Renal cortical epithelial cell (primary cell): ENCODE measurements at places on chromosomes 7 and 10. TPM values are rescaled to one million over a fixed set of nuclear protein-coding genes. Genes with fewer than 3 reads are reported as not detected.

GRCh38 chr10:33333260-33334101, 986 bp downstream of the NRP1 start:
- no peak for DNase-seq

GRCh38 chr7:35593899-35594298, 101.0 kb downstream of the HERPUD2 start:
- DNase-seq, result no peak

GRCh38 chr10:74824900-74825370, 1.5 kb upstream of the KAT6B start:
- DNase-seq, result no peak

- DNase-seq, result no peak
Measured at GRCh38 chr7:155836216-155837125, 24.2 kb upstream of the SHH start.

DNA sequence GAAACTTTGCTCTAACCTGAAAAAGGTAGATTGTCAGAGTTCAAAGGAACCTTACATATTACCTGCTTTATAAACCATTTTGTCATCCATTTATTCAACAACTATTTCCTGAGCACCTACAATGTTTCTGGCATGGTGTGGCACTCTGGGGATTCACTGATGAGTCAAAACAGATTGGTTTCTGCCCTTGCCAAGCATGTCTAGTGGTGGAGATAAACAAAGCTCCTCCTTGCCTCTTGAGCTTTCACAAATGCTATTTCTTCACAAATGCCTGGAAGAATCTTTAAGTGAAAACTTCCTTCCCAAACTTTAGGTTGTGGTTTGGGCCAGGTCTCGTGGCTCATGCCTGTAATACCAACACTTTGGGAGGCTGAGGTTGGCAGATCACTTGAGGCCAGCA, 85.1 kb upstream of the RELN start:
- no peak for DNase-seq

DNA sequence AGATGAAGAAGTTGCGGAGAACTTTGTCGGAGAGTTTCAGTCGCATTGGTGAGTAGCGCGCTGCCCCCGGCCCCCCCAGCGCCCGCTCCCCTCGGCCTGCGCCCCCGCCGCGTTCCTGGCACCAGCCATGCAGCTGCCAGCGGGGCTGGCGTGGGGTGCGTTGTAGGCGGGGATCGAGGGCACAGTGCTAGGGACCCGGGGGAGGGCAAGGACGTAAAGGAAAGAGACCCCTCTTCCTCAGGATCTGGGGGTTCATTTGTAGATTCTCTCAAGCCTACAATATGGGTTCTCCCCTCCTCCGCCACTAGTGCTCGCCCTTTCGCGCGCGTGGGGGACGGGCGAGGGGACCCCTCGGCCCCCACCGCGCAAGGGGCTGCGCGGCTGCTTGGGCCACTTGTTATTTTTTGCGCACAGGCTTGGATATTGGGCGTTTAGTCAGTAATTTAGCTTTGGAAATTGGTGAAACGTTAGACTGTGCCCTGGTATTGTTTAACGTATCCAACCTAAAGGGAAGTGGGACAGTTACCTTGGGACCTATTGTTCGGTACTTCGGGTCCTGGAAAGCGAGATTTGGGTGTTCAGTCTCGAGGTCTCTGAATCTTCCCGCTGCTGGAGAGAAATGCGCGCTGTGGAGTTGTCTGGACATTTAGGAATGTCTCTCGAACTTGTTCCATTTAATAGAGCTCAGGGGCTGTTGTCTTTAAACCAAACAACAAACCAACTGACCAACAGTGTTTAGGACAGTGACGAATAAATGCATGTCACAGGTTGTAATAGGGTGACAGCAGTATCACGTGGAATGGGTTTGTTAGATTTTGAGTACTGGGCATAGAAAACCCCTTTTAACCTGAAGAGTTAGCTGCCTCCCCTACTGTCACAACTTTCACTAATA, 796 bp downstream of the CDK14 start:
- no peak for DNase-seq

Gene DNMBP
- total RNA-seq, result 13.4 and 21.2 TPM in 2 replicates

DNA sequence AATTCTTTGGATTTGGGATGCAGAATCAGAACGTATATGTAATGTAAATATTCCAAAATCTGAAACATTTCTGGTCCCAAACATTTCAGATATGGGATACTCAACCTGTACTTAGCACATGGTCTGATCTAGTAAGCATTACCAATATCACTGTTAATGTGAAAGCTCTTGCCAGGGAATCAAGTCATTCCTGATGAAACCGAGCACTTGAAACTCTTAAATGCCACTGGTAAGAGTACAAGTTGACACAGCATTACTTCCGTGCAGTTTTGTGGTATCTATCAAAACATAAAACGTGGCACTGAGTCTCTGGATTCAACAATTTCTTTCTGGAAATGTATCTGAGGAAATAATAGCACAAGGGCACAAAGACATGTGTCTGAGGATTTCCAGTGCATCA, 155.7 kb downstream of the RTKN2 start:
- no peak for DNase-seq

DNA sequence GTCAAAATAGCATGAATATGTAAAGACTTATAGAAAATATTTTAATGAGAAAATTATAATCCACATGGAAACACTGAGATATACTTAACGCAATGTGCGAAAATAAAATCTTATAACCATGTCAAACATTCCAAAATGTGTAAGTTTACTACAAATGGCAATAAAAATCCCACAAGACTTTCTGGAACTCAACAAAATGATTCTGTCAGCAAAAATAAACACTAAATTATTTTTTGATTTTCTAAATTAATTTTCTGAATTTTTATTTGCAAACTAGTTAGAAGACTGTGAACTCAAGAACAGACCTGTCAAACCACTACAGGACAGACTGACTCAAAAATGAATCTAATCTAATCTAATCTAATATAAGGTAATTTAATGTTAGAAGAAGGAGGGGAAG, 160.8 kb upstream of the KCTD7 start:
- no peak for DNase-seq

DNA sequence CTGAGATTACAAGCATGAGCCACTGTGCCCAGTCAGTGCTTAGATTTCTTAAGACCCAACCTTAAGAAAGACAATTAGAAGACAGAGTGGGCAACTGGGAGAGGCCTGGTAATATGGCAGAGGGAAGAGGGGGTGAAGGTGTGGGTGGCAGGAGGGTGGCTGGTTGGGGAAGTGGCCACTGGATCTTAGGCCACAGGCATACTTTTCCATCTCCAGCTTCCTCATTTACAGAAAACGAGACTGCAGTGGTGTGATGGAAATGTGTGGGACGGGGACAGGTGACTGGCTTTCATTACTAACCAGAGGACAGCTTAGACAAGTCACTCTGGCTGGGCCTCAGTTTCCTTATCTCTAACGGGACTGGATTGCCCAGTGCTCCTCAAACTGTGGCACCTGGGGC, 1.0 kb upstream of the FFAR4 start:
- DNase-seq, result no peak

Gene GIMAP8
- 0.15 and 0.17 TPM in 2 replicates for total RNA-seq

DNA sequence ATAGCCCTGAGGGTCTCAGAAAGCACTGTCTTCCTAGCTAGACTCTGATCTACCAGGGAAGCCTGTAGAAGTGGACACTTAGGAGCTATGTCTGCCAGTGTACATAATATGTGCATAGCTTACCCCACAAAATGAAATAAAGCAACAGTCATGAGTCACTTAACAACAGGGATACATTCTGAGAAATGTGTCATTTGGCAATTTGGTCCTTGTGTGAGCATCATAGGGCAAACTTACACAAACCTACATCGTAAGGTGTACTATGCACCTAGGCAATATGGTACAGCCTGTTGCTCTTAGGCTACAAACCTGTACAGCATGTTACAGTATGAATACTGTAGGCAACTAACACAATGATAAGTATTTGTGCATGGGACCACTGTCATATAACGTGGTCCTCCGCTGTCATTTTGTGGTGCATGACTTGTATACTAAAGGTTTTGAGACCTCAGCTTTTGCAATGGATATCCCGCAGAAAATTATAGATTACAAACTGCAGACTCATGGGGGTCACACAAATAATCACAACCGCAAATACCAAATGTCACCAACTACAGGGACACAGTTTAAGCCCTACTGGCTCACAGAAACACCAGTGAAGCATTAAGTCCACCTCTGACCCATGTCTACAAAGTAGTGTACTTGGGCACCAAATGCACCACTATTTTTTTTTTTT, 1.7 kb downstream of the URGCP start:
- peak; percentile 49 for DNase-seq

Gene FOXI2
- total RNA-seq, result not detected in 2 replicates

Gene NRAP
- under 0.01 TPM in 1 of 2 replicates, not detected in the other for total RNA-seq

DNA sequence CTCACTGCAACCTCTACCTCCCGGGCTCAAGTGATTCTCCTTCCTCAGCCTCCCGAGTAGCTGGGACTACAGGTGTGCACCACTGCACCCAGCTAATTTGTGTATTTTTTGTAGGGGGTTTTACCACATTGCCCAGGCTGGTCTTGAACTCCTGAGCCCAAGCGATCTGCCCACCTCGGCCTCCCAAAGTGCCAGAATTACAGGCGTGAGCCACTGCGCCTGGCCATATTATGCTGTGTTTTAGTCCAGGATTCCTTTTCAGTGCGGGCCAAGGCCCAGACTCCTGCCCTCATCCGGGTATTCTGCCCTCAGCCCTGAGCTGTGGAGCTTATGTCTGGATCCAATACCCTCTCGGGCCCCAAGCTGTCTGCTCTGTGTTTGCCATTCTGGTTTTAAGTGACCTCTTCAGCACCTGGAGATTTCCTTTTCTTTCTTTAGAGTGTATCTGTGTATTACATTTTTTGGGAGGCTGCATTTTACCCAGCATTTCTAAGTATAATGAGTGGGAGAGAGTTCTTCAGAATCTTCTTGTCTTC, 114.9 kb downstream of the BUB3 start:
- no peak for DNase-seq

GRCh38 chr7:80105701-80106408, 28.8 kb upstream of the GNAI1 start:
- peak; percentile 36 for DNase-seq

Gene CALML3
- total RNA-seq, result not detected in 2 replicates

- DNase-seq, result no peak
Measured at GRCh38 chr10:131975003-131975402, 6.7 kb downstream of the BNIP3 start.

GRCh38 chr10:19713800-19714525, 102.3 kb upstream of the PLXDC2 start:
- no peak for DNase-seq

Gene MMS19
- 67.9 and 95.0 TPM in 2 replicates for total RNA-seq

GRCh38 chr10:128339753-128340152, 213.5 kb upstream of the MKI67 start:
- no peak for DNase-seq

Gene CFAP69
- 0.87 and 10.3 TPM in 2 replicates for total RNA-seq

Gene CTAGE4
- total RNA-seq, result 7.3 and 17.4 TPM in 2 replicates

GRCh38 chr7:19397911-19398310, 252.7 kb upstream of the FERD3L start:
- no peak for DNase-seq

GRCh38 chr7:137904833-137905232, 58.1 kb upstream of the DGKI start:
- DNase-seq, result no peak

Gene NEUROD6
- not detected in 2 replicates for total RNA-seq

DNA sequence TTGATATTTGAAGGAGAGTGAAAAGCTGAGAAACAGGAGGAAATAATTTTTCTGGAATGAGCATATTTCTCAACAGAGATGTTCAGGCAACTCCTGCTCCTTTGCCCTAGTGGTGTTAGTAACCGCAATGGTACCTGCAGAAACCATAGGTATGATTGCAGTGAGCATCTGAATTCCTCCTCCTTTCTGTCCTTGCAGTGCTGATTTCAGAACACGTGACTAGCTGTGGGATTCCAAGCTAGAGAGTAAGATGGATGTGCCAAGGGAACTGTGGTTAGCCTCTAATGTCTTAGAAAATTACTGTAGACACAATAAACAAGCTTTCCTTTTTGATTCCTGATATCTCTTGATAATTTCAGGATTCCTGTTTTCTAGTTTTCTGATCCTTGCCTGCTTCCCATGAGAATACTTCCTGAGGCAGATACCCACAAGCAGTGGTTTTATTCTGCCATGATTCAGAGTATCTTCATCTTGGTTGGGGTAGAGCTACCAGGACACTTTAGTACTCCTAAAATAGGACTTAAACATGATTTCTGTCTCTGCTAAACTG, 27.5 kb downstream of the LRGUK start:
- DNase-seq, result peak; percentile 73

- DNase-seq, result no peak
Measured at GRCh38 chr7:7214398-7215347, 32.3 kb downstream of the C1GALT1 start.

DNA sequence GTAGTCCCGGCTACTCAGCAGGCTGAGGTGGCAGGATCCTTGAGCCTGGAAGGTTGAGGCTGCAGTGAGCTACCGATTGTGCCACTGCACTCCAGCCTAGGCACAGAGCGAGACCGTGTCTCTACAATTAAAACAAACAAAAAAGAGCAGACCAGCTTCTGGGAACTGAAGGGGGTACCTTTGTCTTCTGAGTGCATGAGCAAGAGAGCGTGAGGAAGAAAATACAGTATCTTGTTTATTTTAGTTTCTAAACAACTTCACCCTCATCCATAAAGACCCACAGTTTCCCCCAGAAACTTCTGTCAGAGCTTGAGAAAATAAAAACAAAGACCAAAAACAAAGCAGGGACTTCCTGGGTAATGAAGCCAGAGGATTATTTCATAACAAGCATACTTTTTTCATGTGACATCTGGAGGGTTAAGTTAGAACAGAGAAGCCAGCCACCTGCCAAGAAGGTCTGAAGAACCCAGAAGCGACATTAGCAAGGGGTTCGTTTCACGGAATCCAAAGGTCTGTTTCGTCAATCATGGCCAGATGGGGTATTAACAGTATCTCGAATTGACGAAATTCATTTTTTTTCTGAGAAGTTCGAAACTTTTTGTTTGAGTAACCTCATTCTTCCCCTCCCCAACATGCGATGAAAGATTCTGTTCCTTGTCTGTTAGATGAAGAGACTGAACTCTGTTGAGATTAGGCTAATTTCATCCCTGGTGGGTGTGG, 10.2 kb upstream of the IL2RA start:
- DNase-seq, result no peak

DNA sequence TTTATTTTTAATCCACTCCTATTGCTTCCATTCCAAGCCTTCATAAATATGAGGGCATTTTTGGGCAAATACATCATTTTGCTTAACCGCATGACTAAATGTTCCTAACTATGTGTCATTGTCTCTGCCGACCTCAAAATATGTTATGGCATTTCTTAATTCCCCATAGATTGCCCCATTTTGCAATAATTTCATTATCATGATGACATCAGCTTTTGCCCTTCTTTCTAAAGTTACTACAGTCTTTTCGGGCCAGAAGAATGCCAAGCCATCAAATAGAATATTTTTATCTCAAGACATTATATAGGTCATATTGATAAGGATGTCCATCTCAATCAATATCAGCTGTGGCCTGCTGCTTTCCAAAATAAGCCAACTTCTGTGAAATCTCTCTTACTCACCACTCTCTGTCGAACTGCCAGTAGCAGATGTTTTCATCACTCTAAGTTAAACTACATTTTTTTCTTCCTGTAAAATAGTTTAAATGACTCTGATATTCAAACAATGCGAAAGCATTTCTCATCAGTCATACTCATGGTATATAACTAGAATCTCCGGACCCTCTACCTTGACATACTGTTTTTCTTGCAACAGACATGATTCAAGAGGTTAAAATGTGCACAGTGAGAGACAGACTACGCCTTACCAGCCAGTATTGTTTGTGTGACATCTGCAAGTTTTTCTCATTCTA, 1254.6 kb upstream of the CELF2 start:
- no peak for DNase-seq
